Activated CD4-positive, alpha-beta T cell treated with anti-CD3 and anti-CD28 coated beads, Interleukin-2, amount 50 U/mL, for 4 hours (primary cell): ENCODE measurements at places on chromosomes 3 and 15.

- no peak for DNase-seq
Measured at GRCh38 chr3:157782236-157782635, 279.0 kb upstream of the VEPH1 start.

DNA sequence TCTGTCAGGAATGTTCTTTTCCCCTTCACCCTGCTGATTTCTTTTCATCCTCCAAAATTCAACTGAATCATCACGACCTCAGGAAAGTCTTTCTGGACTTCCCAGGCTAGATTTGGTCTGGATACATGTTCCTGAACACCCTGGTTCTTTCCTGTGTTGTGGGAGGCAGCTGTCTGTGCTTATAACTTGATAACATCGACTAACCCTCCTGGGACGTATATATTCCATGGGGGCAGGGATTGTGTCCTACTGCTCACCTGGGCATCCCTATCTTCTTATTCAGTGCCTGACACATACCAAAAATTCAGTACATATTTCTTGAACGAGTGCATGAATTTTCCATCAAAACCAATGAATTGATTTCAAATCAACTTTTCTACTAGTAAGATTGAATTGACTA lies 47.6 kb upstream of the MEF2A start:
- no peak for DNase-seq

- no peak for DNase-seq
Measured at GRCh38 chr15:71084264-71084663, 31.0 kb upstream of the THSD4 start.

- DNase-seq: no peak
Measured at GRCh38 chr3:162022911-162023310, 526.3 kb downstream of the OTOL1 start.

- DNase-seq: no peak
Measured at GRCh38 chr15:56957812-56958406, 39.5 kb downstream of the TCF12 start.

DNA sequence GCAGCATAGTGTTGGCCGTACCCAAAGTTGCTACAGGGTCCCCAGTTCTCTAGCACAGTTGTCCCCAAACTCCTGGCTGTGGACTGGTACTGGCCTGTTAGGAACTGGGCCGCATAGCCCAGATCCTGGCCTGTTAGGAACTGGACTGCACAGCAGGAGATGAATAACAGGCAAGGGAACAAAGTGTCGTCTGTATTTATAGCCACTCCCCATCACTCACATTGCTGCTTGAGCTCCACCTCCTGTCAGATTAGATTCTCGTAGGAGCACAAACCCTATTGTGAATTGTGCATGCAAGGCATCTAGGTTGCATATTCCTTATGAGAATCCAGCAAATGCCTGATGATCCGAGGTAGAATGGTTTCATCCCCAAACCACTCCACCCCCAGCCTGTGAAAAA lies 604.0 kb upstream of the LMCD1 start:
- DNase-seq: no peak
